ENCODE measurements at places on chromosomes 3 and 15.

DNA sequence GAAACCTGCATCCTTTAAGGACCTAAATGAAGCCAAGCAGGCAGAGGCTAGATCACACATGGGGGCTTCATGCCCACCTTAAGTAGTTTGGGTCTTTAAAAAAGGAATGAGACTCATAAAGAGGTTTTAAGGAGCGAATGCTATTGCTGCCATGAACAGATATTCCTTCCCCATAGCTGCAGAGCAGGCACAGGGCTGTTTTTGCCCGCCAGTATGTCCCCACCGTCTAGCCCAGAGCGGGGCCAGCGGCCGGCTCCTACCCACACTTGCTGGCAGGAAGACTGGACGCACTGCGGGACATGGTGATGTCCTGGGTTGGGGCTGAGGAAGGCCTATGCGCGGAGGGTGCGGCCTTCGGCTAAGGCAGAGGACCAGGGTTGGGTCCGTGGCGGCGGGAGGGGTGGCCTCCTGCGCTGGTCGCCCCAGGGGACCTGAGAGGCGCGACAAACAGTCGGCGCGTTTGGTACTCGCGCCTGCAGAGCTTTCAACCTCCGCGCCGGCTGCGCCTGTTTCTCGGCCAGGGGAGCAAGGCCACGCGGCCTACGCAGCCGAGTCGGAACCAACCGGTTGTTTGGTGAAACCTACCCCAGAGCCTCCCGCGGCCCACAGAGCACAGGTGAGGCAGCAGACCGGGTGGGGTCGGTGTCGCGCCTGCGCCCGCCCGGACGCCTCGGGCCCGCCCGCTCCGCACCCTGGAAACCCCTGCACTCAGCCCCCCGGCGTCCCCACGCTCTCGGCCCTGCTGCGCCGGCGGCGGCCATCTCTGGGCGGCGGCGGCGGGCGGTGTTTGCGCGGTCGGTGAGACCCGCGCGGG lies at the start of gene FAIM:
FAIM (plus strand) TSS at position 450 of the 814 bp plus-strand sequence. CDS start 10,956 bp downstream, outside the sequence.
- peak; percentile 22 for DNase-seq

GRCh38 chr3:150116196-150116595 lies 145.5 kb upstream of the PFN2 start:
- DNase-seq, result no peak

- DNase-seq, result no peak
These were observed 65.0 kb upstream of the IQSEC1 start for GRCh38 chr3:13137941-13138832.

GRCh38 chr3:7917443-7918151 lies 584.0 kb upstream of the LMCD1 start:
- DNase-seq, result no peak

- DNase-seq, result no peak
These were observed 419.5 kb upstream of the C2CD4B start for GRCh38 chr15:62584301-62585235.

DNA sequence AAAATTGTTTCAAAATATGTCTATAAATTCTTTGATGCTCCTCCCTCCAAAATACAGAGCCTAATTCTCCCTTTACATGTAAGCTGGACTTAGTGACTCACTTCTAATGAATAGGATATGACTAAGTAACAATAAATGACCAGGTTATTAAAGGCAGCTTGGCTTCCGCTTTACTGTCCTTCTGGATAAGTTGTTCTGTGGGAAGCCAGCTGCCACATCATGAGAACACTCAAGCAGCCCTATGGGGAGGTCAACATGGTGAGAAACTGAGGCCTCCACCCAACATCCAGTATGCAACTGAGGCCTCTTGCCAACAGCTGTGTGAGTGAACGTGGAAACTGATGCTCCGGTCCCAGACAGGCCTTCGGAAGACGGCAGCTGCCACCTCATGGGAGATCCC lies 247.3 kb upstream of the CHRM5 start:
- no peak for DNase-seq

DNA sequence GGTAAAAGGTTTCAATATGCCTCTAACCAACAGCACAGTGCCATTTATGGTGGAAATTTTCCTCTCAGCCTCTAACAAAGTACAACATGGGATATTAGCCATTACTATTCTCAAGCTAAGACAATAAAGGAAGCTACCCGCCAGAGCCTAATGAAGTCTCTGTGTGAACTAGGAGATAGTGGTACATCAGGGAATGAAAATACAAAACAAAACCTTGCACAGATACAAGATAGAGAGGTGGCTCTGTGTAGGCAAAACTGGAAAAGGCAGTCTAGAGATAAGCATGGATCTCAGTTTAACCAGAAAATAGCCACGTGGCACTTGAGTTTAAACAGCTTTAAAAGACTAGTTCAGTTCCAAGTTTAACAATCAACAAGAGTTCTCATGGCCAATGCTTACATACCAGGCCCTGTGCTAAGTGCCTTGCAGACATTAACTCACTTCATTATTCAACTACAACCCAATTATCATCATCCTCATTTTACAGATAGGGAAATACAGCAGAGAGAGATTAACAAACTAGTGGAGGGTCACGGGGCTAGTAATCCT lies 279.3 kb downstream of the IGSF11 start:
- DNase-seq, result no peak

DNA sequence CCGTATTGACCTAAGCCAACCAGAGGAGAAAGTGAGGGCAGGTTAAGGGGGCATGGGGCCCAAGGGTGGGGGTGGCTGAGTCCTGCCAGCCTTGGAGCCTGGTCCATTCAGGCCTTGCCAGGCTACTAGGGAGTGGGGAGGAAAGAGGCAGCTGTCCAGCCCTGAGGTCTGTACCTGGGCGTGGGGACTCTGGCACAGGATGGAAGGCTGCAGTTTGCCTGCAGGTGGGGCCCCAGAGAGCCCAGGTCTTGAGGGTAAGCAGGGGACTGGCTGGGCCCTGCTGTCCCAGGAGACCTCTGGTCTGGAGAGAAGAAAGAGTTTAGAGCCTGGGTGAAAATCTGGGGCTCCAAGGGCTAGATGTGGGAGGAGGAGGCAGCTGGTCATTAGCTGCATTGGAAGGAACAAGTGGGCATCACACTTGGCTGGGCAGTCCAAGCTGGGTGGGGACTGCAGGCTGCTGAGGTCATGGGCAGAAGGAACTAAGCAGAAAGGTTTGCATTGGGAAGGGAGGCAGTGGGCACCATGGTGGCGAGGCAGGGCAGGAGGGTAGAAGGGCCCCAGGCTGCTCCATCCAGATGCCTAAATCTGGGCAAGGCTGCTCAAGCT lies 108.4 kb downstream of the OXNAD1 start:
- no peak for DNase-seq

- DNase-seq, result no peak
These were observed 113.6 kb downstream of the TMCO5A start for GRCh38 chr15:38048001-38048455.

- DNase-seq, result no peak
These were observed 38.3 kb downstream of the MYH15 start for GRCh38 chr3:108472001-108472591.

GRCh38 chr3:16101295-16102186 lies 72.9 kb upstream of the GALNT15 start:
- DNase-seq, result no peak

DNA sequence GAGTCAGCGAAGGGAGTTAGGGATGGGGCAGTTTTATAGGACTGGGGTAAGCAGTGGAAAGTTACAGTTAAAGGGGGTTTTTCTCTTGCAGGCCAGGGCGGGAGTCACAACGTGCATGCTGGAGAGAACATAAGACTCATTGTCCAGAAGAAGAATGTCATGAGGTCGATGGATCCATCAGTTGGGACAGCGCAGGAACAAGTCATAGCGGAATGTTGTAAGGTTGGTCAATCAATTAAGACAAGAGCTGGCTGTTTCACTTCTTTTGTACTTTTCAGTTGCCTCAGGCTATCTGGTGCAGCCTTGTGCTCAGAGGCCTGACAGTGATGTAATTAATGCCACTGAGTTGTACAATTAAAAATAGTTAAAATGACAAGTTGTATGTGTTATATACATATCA lies 165.6 kb downstream of the OCA2 start:
- no peak for DNase-seq

- DNase-seq, result no peak
These were observed 29.5 kb upstream of the MGA start for GRCh38 chr15:41630616-41631217.

- no peak for DNase-seq
These were observed 137.4 kb downstream of the GAP43 start for GRCh38 chr3:115760716-115761115.
